ENCODE measurements at places on chromosomes 16 and 17.

GRCh38 chr16:698911-699671 is 6.5 kb downstream of the FBXL16 start:
- DNase-seq: no peak

DNA sequence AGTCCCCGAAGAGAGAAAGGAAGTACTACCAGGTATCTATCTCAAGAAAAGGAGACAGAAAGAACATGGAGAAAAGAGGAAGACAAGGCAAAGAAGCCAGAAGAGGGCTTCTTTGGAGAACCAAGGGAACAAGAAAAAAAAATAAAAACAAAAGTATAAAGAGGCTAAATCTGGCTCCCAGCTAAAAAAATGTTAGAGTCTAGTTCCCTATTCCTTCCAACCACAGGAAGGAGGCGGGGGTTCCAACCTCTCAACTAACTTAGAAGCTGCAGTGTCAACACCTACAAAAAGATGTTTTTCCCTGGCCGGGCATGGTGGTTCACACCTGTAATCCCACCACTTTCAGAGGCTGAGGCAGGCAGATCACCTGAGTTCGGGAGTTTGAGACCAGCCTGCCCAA is 13.4 kb downstream of the UTP6 start:
- no peak for DNase-seq

- no peak for DNase-seq
Observed at GRCh38 chr16:20410121-20410723, 888 bp downstream of the ACSM5 start.

- no peak for DNase-seq
Observed at GRCh38 chr16:87550495-87550961, 51.8 kb upstream of the JPH3 start.

GRCh38 chr17:49071106-49071505 is 61.5 kb upstream of the B4GALNT2 start:
- no peak for DNase-seq

GRCh38 chr16:89398924-89399323 is 91.4 kb downstream of the ANKRD11 start:
- no peak for DNase-seq

Measured in fibroblast of skin of right quadriceps (primary cell).